ENCODE measurements at places on chromosomes 11 and 22.

- peak; percentile 70 for DNase-seq
These were observed 12.5 kb upstream of the C1QTNF4 start for GRCh38 chr11:47606731-47607130.

DNA sequence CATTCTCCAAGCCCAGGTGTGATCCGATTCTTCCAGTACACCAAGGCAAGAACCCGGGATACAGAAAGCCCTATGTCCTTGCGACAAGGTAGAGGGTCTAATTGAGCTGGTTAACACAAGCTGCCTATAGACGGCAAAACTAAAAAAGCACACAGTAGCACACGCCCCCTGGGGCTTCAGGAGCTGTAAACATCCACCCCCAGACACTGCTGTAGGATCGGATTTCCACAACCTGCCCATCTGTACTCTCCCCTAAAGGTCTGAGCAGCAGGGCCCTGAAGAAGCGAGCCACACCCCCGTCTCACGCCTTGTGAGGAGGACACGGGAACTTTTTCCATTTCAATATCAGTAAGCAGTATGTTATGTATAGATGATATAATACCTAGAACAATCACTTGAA lies 624.7 kb downstream of the BUD13 start:
- DNase-seq: no peak

- DNase-seq: no peak
These were observed 4.1 kb upstream of the ELFN2 start for GRCh38 chr22:37431366-37431765.

GRCh38 chr11:15280393-15280792 lies 165.7 kb downstream of the INSC start:
- DNase-seq: no peak

DNA sequence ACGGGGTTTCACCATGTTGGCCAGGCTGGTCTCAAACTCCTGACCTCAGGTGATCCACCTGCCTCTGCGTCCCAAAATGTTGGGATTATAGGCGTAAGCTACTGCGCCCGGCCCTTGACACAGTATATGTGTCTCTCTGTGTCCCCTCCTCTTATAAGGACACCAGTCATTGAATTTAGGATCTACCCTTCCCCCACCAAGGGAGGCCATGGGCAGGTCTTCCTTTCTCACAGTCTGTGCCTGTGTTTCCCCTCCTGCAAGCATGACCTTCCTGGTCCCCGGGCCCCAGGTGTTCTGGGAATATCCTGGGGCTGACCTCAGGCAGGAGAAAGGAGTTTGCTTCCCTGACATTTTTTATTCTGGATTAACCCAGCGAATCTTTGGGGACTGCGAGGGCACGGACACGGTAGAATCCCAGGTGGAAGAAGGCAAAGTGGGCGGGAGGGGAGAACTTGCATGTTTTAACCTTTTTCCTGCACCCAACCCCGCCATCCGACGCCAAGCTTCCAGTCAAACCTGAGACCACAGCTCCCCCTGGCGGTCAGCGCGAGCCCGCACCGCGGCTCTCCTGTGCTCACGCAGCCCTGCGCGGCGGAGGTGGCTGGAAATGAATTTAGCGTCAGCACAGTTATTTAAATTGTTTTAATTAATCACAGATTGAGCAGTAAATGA lies 42.1 kb upstream of the ISX start:
- peak; percentile 36 for DNase-seq

- DNase-seq: no peak
These were observed 41.9 kb downstream of the TOLLIP start for GRCh38 chr11:1267441-1268100.

- no peak for DNase-seq
These were observed 21.1 kb upstream of the FAR1 start for GRCh38 chr11:13647391-13647790.

DNA sequence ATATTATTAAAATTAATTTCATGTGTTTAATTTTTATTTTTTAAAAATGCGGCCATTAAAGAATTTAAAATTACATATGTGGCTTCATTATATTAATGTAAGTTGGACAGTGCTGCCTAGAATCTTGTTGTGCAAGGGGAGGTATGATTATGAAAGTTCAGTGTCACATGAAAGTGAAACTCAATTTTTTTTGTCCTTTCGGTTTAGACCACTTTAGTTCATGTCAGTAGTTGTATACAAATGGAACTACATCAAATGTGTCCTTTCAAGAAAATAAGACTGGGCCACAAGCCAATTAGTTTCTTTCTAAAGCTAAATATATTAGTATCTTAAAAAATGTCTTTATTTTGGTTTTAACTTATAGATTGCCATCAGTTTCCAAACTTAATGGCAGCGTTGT lies 35.7 kb downstream of the TBCEL start:
- DNase-seq: peak; percentile 13

GRCh38 chr22:19798003-19798665 lies 37.6 kb downstream of the TBX1 start:
- DNase-seq: no peak

DNA sequence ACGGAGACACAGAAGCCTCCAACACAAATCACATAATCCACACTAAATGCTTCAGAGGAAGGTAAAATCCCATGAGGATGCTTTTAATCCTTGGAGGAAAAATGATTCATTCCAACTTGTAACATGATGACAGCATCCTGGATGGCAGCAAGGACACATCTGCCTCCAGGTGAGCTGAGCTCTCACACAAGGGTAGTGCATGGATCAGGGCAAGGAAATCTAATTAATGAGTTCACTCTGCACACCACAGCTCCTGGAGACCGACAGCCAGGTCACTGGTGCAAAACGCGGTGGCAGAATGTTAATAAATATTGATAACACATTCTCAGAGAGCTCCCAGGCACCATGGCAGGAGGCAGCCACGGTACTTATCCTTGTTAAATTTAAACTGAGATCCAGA lies 40.3 kb upstream of the CYP2D6 start:
- DNase-seq: no peak

DNA sequence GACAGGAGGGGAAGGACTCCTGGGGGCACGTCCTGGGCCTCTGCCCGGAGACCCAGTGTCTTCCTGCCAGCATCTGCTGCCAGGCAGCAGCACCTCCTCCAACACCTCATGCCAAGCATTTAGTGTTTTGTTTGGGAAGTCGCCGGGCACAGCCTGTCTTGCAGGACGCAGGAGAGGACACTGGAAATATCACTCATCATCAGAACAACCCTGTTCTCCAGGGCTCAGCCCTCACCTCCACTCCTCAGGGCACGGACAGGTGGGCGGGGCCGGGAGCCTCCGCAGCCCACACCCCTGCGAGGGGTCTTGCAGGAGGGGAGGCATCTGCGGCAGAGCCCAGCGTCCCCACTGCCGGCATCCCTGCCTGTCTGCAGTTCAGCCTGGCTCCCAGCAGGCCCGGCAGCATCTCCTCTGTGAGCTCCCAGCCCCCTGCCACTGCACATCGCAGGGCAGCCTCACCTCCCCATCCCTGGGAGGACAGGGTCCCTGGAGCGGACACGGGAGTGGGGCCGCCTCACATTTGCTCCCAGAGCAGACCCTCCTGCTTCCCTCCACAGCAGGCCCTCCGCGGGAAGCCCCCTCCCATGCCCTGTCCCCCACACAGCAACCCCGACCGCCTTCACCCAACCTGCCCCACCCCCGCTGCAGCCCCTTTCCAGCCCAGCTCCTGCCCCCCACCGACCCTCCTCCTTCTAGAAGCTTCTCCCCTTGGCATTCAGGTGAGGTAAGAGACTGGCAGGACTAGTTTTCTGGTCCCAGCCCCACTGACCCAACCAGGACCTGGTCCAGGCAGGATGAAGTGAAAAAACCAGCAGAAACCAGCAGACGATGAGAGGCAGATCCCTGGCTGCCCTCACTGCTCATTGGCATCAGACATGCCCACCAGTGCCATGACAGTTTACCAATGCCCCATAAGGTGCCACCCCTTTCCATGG lies 72.7 kb downstream of the BRD1 start:
- DNase-seq: no peak

GRCh38 chr11:27354359-27354965 lies 8.6 kb downstream of the CCDC34 start:
- DNase-seq: no peak

GRCh38 chr11:124740277-124740882 lies 638 bp downstream of the NRGN start:
- DNase-seq: peak; percentile 27
